ENCODE measurements at places on chromosomes 6 and 20.

- DNase-seq: no peak
Measured at GRCh38 chr6:10951675-10952282, 64.9 kb downstream of the SYCP2L start.

DNA sequence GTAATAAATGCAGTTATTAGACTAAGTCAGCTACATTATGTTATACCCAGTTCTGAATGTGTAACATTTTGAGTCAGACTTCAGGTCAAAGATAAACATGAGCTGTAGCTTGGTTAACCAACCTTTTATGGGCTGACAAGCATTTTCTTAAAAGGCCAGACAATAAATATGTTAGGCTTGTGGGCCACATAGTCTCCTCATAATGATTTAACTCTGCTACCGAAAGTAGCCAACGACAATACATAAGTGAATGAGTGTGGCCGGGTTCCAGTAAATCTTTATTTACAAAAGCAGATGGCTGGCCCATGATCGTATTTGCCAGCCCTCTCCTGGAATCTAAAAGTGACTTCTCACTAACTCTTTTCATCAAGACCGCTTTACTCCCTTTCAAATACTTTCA lies 49.9 kb downstream of the ATG5 start:
- no peak for DNase-seq

DNA sequence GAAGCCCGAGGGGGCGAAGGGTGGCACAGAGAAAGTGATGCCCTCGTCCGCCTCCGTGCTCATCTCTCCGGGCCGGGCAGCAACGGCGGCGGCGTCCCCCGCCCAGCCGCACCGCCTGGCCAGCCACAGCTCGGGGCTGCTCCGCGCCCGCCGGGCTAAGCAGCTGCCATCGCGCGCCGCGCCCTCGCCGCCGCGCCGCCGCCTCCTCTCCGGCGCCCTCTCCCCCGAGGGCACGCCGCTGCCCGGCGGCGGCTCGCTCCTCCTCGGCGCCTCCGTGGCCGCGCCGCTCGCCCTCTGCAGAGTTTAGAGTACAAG lies 225 bp downstream of the MAP3K5 start:
- DNase-seq: no peak

DNA sequence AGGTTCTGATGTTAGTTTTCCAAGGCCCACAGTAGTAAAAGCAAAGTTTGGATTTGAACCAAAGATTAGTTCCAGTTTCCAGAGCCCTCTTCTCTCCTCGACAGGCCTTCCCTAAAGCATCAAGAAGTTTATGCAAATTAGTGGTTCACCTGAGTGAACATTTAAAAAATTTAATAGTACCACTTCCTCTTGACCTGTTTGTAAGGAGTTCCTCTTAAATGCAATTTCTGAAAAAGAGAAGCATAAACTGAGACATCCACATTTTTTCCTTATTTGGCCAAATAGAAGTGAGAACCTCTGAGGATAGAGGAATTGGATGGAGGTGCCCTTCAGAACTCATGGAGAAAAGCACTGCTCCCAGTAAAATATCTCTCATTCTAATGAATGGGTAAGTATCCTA lies 1.2 kb upstream of the DSE start:
- no peak for DNase-seq

DNA sequence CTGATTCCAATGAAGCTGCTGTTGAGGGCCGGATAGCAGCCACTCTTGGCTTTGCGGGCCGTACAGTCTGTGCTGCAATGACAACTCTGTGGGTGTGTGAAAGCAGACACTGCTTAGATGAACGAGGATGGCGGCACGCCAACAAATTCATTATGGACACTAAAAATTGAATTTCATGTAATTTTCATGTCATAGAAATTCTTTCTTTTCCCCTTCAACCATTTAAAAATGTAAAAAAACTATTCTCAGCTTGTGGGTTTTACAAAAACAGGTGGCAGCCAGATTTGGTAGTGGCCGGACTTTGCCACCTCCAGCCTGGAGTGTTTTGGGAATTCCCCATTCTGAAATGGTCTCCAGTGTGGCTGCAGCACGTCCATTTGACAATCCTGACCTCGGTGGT lies 26.0 kb downstream of the MAS1 start:
- DNase-seq: no peak

GRCh38 chr20:33650753-33651561 lies 11.2 kb upstream of the C20orf144 start:
- no peak for DNase-seq

DNA sequence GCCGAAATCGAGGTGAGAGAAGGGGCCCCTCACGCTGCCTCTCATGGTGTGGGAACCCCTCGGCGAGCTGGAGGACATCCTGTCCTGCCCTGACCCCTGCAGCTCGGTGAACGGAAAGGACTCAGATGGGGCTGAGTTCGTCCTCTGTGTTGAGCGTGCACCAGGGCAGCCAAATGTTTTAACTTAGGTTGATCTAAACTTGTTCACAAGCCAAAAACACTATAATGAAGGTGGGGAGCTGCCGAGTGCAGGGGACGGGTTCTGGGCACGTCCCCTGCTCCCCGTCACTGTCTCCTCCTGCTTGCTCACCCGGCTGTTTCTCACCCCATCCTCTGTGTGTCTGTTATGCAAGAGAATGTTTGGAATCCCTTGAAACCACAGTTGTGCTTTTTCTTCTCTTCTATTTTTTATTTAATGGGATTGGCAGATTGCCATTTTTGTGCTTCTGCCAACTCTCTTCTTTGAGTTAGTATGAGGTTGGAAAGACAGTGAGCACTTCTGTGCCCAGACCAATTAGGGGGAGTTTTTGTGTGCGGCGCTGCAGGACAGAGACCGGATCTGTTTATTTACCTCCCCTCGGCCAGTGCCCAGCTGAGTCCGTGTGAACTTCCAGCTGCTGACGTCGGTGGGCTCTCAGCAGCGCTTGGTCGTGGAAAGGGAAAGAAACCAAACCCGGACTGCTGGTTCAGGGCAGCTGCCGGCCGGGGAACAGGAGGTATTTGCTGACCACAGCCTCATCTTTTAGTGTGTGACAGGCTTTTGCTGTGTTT lies 158.1 kb downstream of the DTNBP1 start:
- DNase-seq: no peak

DNA sequence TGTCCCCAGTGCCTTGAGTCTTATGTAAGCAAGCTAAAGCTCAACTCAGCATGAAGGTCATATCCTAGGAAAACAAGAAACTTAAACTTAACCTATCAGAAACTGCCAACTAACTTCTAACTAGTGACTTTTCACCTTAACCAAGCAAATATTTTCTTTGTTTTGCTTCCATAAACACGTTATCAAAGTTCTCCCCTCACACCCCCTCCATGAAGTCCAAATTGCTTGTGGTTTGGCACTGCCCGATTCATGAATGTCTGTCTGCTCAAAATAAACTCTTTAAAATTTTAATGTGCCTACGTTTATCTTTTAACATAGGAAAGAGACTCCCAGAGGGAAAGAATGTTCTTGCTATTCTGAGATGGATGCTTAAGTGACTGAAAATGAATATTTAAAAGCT lies 34.9 kb downstream of the GSTA2 start:
- DNase-seq: no peak

- DNase-seq: no peak
Measured at GRCh38 chr6:26193467-26194328, 106.5 kb downstream of the HFE start.

GRCh38 chr6:128410584-128410983 lies 109.8 kb downstream of the PTPRK start:
- no peak for DNase-seq

GRCh38 chr6:12344961-12345693 lies 55.0 kb downstream of the EDN1 start:
- DNase-seq: no peak

GRCh38 chr6:51793393-51793792 lies 294.0 kb downstream of the PKHD1 start:
- no peak for DNase-seq

GRCh38 chr6:62976566-62976965 lies 234.7 kb upstream of the FKBP1C start:
- no peak for DNase-seq

DNA sequence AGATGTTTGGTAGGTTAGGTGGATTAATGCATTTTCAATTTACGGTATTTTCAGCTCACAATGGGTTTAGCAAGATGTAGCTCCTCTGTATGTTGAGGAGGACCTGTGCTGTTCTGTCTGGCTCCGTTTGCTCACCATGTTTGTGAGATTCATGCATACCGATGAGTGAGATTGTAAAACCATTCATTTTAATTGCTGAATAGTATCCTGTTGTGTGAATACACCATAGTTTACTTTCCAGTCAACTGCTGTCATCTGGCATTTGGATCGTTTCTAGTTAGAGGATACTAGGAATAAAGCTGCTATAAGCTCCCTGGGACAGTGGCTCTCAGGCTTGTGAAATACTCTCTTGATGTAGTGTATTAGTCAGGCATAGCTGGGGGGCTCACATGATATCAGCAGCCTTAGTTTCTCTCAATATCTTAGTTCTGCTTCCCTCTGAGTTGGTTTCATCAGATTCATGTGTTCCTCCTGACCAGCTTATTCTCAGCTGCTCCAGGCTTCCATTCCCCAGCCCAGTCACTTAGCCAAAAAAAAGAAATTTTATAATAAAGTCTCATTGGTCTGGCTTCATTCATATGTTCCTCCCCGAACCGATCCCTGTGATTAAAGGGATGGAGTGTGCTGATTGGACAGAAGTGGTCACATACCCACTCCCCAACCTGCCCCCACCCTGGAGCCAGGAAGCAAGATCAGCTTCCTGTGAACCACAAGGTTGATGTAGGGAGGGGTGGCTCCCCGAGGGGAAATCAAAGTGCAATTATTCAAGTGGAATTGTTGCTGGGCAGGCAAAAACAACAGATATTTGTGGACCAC lies 10.9 kb upstream of the B4GALT5 start:
- no peak for DNase-seq

- DNase-seq: no peak
Measured at GRCh38 chr6:6522709-6523108, 65.8 kb upstream of the LY86 start.

DNA sequence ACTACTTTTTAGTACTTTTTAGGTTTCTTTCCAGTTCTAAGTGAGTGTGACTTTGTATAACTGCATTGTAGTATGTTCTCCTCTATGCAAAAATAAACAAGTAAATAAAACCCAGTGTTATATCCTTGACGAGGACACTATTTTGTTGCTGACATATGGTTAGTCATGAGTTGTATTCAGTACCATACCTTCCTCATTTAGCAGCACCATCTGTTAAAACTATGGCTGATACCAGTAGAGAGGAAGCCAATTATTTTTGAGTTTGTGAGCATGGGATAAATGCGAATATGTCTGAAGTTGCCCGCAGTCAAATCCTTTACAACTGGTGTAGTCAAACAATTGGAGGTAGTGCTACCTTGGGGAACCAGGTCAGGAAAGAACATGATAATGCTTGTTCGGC lies 74.1 kb downstream of the CDKAL1 start:
- no peak for DNase-seq

- DNase-seq: no peak
Measured at GRCh38 chr6:10933126-10933525, 46.3 kb downstream of the SYCP2L start.

- no peak for DNase-seq
Measured at GRCh38 chr20:3161316-3162079, 1.8 kb upstream of the FASTKD5 start.

DNA sequence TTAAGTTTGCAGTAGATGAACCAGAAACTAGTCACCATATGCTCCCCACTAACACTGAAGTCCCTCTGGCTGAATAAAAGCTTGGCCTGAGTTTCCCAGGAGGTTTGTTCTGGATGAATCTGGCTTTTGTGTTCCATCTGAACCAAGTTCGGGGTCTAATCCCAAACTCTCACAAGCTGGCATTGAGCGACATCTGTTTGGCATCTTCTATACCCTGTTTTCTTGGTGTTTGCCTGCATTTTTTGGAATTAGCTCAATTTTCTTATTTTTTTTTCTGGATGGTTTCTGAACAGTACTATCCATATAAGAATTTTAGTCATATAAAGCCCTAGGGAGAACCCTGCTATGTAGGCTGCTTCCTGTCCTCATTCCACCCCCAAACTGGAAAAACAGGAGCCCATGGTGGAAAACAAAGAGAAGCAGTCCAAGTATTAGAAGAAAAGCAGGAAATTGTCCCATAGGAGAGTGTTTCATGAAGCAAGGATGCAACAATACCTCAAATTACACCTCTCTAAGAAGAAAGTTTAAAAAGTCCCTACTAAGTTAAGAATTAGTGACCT lies 737.1 kb downstream of the DHX35 start:
- no peak for DNase-seq

- DNase-seq: no peak
Measured at GRCh38 chr6:101883505-101883904, 490.0 kb downstream of the GRIK2 start.

GRCh38 chr20:4883051-4883450 lies 118.3 kb downstream of the SLC23A2 start:
- no peak for DNase-seq

DNA sequence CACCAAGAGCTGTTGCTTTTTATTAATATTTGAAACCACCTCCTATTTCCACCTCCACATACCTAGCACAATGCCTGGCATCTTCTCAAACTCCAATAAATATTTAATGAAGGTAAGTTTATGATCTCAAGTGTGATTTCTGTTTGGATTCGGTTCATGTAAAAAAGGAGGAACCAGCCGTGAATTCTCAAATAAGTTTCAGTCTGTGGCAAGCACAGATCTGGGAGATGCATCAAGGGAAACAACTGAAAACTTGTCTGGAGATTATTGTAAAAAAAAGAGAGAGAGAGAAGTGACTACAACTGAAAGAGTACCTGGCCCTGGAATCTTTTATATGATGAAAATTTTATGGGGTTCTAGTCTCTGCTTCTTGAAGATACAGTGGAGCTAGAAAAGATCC lies 52.8 kb upstream of the PNRC1 start:
- no peak for DNase-seq

GRCh38 chr6:107819217-107819616 lies 4.9 kb downstream of the SCML4 start:
- no peak for DNase-seq

GRCh38 chr6:41683523-41684310 lies 45.4 kb downstream of the MDFI start:
- DNase-seq: peak; percentile 80

DNA sequence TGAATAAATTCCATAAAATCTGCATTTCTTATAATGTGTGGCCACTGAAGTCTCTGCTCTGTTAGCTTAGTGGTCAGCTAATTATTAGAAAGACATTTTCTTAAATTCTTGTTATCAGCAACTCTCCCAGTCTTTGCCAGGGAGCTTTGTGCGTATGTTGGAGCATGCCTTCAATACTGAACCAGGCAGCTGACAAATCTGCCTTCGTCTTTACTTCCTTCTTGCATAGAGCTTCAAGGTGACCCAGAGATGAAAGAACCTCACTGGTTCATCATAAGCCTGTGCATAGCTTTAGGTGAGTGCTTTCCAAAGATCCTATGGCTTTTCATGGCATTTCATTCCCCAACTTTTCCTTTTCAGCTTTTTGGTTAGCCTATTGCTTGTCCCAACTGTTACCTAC lies 43.0 kb upstream of the NELFCD start:
- DNase-seq: no peak
